ENCODE measurements at places on chromosomes 13 and 19.
A peak's percentile ranks its signal among the peaks of the same experiment; 100 is the strongest.

GRCh38 chr13:49248622-49249002, 887 bp downstream of the CDADC1 start:
- DNase-seq: peak; percentile 13

DNA sequence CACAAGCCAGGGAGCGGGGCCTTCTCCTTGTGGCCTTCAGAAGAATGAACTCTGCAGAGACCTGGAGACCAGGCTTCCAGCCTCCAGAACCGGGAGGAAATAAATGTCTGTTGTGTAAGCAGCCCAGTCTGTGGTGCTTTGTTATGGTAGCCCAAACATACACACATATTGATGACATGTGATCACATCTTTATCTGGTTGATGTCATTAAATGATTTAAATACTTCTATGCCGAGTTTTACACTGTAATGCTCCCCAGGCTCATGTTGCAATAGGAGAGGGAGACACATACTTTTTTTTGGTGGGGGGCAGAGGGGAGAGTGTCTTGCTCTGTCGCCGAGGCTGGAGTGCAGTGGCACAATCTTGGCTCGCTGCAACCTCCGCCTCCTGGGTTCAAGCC, 188.0 kb upstream of the IRS2 start:
- DNase-seq: no peak

GRCh38 chr13:32150239-32150638, 118.7 kb downstream of the FRY start:
- DNase-seq: no peak

DNA sequence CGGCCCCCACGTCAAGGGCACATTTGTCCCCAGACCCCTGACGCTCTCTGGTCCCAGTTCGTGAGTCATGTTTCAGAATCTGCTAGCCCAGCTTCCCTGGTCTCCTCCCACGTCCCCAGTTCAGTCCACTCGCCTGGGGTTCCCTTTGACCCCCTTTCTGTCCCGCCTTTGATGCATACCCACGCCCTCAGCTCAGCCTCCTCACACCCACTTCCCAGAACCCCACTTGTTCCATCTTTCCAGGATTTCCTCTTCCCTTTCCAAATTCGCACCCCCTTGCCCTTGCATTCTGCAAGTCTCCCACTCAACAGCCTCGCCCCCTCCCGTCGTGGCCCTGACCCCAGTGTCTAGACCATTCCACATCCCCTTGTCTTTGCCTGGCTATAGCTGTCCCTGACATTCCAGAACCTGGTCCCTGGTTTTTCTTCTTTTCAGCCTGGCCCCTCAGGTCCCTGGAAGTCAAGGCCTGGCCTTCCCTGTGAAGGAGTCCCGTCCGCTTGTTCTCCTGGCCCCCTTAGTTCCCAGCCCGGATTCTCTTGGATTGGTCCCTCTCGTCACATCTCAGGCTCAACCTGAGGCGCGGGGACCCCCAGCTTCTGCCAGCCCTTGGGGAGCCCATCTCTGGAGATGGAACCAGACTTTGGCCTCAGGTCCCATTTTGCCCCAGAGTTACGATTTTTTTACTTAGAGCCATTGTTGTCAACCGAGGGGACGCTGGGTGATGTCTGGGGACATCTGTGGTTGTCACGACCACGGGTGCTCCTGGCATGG, 1.3 kb downstream of the NCLN start:
- no peak for DNase-seq

GRCh38 chr13:49315036-49315565, 67.4 kb downstream of the CDADC1 start:
- no peak for DNase-seq

DNA sequence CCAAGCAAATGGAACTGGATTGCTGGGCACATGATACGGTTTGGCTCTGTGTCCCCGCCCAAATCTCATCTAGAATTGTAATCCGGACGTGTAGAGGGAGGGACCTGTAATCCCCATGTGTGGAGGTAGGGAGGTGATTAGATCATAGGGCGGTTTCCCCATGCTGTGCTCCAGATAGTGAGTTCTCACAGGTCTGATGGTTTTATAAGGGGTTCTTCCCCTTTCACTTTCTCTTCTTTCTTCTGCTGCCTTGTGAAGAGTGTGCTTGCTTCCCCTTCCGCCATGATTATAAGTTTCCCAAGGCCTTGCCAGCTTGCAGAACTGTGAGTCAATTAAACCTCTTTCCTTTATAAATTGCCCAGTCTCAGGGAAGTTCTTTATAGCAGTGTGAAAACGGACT, 32.6 kb upstream of the MTIF3 start:
- DNase-seq: peak; percentile 26

DNA sequence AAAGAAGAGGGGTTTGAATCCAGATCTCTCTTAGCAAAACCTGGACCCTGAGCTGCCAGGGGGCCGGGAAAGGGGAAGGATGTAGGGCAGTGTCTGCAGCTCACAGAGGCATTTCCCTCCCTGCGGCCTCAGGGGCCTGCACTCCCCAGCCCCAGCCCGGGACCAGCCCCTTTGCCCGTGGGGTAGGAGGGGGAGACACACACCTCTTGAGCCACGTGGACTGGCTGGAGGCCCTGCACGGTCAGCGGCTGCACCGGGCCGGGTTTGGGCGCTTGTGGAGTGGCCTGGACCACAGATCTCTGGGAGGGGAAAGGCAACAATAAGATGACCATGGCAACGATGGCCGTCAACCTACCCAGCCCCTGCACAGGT, 26.9 kb downstream of the RFX1 start:
- DNase-seq: no peak

DNA sequence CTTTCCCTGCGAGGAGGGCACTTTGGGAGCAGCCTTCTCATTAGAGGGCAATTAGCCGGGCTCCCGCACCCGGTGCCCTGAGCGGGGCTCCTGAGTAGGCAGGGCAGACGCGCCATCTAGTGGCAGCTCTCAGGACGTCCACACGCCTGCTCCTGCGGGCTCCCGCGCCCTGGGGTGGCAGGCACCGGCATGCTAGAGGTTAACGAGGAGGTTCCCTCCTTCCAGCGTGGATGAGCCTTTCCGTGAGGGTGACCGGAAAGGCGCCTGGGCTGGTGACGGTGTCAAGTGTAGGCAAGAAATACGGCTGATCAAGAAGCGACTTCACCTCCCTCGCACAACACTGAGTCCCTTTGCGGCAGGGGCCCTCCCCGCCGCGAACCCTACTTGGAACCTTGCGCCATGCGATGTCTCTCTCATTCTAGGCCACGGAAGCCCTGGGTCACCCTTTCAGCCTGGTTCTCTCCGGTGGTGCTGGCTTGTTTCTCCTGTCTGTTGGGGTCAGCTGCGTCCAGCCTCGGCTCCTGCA, 67.7 kb downstream of the ALOX5AP start:
- DNase-seq: peak; percentile 70
